ENCODE measurements at places on chromosomes 13 and 19.
A peak's percentile ranks its signal among the peaks of the same experiment; 100 is the strongest.

GRCh38 chr13:21606796-21607195, 2.8 kb upstream of the MICU2 start:
- no peak for DNase-seq

- peak; percentile 89 for DNase-seq
These were observed 526.9 kb downstream of the MYO16 start for GRCh38 chr13:109156181-109156935.

DNA sequence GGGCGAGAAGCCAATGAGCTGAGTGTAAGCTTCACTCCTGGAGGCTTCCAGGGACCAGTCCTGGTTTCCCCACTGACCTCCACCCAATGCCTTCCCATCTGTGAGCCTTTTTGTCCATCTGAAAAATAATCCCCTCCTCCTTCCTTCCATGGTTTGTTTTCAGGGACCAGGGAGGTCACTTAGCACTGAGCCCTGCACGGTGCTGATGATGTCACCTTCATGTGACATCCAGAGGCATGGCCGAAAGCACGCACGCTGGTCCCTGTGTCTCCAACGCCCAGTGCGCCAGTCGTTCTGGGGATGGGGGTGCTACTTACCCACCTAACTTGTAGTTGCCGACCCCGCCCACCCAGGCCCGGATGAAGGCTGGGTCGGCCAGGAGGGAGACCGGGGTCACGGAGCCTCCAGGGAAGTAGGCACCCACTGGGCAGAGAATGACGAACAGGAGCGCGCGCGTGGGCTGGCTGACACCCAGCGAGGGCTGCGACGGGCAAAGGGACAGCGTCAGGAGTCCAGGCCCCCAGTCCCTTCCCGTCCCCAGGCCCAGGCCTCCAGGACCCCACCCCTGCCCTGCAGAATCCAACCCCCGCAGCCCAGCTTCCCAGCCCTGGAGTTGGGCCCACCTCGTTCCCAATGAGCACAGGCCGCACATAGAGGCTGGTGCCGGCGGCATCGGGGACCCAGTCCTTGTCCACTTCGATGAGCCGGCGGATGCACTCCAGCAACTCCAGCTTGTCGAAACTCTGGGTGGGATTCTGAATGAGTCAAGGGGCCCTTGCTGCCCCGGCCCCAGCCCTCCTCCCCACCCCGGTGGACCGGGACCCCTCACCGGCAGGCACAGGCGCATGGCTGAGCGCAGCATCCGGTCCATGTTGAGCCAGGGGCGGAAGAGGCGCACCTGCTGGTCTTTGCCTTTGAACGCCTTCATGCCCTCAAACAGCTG, 11.2 kb downstream of the BCAT2 start:
- no peak for DNase-seq

DNA sequence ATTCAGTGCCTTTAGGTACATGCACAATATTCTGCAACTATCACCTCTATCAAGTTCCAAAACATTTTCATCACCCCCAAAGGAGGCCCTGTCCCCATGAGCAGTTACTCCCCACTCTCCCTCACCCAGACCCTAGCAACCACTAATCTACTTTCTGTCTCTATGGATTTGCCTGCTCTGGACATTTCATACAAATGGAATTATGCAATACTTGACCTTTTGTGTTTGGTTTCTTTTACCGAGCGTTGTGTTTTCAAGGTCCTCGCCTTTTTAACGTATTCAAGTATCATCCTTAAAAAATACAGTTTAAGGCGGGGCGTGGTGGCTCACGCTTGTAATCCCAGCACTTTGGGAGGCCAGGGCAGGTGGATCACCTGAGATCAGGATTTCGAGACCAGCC, 159.7 kb downstream of the IER2 start:
- no peak for DNase-seq
